Cerebellum (tissue), 4 donors: ENCODE measurements at places on chromosomes 3 and 15.
A peak's percentile ranks its signal among the peaks of the same experiment; 100 is the strongest.

GRCh38 chr3:68817243-68817642, 115.1 kb downstream of the TAFA4 start:
- no peak for DNase-seq

DNA sequence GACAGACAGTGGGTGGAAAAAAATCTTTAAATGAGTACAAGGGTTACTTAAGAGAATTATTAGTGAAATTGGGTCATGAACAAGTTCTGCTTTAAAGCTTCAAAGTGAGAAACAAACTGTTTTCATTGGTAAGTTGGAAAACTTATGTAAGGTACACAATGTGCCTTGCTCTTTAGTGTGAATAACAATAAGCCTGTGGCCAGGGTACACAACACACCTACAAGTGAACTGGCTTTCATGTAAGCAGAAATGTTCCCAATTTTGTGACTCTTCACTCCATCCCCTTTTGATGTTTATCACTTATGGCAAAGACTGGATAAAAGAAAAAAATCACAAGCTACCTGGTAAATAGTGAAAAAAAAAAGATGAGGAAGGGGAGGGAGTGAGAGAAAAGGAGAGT, 253.7 kb downstream of the ZBTB20 start:
- DNase-seq, result no peak

DNA sequence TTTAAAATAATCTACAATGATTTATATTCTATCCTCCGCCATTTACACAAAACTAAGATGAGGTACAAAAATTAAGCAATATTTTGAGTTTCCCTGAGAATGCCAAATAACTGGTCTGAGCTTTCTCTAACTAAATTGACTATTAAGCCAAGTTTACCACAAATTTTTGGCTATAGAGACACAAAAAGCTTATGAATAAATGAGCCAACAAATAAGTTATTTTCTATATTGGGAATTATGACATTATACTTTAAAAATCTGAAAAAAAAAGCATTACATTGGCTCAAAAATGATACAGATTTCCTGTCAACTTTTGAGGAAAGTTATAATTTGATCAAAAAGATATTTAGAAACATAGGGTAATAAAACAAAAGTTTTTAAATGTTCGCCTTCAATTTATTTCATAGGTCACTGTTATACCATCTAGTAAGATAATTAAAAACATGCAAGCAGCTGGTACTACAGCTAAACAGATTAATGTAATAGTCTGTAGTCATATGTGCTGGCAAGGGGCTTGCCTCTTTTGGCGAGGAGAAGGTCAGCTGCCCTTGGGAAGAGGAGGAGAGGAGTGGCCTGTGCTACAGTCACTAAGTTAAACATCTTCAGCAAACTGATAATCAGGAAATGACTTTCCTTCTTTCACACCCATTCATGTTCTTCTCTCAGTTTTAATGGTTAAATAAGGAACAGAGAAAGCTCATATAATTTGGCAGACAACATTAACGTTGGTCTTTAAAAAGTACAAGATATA, 318.5 kb downstream of the TBC1D5 start:
- no peak for DNase-seq

GRCh38 chr3:57659004-57659673, 33.7 kb downstream of the DENND6A start:
- no peak for DNase-seq

- DNase-seq, result no peak
Measured at GRCh38 chr3:157327018-157327417, 109.6 kb upstream of the PTX3 start.

GRCh38 chr3:189606774-189607173, 24.4 kb upstream of the TP63 start:
- DNase-seq, result no peak

GRCh38 chr3:8805774-8806173, 36.4 kb upstream of the OXTR start:
- no peak for DNase-seq

- DNase-seq, result no peak
Measured at GRCh38 chr15:71055461-71055860, 59.8 kb upstream of the THSD4 start.

- no peak for DNase-seq
Measured at GRCh38 chr3:159632851-159633250, 355.8 kb upstream of the IL12A start.

DNA sequence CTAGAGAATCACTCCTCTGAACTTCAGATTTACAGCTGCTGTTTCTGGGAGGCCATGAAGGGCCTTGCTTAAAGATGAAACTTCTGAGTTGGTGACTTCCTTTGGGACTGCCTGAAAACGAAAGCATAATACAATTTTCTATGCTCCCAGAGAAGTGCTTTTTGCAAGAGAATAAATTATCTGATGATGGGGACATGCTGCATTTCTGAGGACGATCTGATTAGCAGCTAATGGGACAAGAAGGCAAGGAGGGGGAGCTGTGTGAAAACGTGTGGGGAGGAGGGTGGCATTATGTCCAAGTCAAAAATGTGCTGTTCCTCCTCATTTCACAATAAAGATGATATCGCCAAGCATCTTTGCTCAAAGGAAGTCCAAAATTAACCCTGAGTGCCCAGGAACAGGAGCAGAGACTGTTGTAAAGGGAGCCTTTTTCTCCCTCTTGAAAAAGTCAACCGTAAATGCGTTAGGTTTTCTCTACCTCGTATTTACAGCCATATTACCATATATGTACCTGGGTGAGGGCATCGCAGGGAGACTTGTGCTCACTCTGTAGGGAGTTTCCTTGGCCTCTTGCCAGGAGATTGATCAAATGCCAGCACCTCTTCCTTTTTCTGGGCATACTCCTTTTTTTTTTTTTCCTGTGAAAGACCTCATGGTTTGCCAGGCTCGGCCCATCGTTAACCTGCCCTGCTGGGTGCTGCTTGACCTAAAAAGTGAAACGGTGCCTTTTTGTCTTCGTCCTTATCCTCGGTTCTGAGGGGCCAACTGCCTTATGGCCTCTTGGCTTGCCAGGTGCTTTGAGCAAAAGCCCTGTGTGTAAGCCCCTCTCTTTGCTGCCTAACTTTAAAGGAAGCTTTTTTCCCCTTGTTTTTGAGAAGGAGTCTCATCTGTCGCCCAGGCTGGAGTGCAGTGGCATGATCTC, 11.5 kb downstream of the ITPR1 start:
- DNase-seq, result no peak

DNA sequence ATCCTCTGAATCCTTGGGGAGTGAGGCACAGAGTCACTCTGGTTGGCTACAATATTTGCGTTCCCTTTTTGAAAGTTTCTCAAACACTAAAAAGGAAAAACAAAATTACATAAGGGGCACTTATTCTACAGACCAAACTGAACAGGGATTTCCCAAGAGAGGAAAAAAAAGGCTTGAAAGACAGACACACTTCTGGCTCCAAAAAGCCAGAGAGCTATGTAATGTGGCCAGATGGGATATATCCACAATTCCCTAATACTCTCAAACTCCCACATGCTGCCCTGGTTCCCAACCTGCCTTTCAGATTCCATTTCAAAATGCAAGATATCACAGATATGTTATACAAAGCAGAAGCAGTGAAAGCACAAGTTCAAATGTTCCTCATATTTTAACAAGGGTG, 1.6 kb downstream of the FRMD4B start:
- DNase-seq, result no peak

DNA sequence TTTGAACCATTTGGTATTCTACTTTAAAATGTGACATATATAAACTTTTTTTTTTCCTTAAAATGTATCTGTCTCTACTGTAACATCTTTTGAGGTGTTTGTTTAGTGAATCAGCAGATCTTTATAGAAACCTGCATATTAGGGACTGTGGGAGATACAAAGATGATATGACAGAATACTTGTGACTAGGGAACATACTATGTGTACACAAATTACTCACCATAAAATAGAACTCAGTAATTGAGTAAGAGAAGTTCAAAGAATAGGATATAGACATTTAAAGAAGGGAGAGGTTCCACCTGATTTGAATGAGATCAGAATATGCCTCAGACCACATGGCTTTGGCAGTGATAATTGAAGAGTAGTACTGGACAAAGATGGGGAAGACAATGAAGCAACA, 47.9 kb downstream of the ATP2C1 start:
- DNase-seq, result no peak

DNA sequence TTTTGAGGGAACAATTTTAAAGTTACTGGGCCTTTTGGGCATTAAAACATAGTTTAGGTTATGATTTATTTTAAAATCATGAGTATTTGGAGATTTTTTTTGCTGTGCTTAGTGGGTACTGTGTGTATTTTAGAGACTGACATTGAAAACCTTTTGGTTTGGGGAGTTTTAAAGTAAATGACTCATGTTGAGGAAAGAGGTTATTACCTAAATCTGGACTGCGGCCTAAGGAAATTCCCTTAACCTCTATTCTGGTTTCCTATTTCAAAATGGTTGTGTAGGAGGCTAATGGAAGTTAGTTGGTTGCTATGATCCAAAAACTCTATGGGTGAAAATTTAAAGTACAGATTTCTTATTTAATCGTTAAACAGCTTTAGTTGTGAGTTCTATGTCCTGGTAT, 57.3 kb upstream of the DPH6 start:
- no peak for DNase-seq

- no peak for DNase-seq
Measured at GRCh38 chr3:159886050-159886449, 102.6 kb upstream of the IL12A start.

DNA sequence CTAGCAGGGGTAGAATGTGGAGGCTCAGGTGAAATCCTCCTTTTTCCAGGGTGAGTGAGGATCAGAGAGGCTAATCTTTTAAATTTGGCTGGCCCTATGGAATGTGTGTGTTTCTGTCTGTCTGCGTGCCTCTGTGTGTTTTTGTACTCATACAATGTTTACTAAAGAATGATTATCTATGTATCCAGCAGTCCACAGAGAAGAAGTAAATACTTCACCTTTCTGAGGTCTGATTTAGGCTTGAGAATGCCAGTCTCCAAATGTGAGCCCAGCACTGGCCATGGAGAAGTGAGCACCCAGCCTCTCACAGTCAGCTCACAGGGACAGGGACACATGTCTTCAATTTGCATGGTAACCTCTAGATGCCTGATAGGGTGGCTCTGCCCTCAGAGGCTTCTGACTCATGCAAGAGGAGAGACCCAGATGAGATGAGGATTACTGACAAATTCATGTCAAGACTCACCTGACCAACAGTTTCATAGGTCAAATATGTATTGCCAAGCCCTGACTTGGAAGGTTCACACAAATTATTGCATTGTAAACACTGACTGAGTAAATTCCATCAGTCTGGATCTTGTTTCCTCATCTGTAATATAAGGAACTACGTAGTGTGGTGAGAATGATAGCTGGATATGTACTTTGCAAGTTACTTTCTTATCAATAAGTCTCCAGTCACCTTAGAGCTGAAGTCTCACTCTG, 31.0 kb downstream of the ENTPD3 start:
- DNase-seq, result no peak

DNA sequence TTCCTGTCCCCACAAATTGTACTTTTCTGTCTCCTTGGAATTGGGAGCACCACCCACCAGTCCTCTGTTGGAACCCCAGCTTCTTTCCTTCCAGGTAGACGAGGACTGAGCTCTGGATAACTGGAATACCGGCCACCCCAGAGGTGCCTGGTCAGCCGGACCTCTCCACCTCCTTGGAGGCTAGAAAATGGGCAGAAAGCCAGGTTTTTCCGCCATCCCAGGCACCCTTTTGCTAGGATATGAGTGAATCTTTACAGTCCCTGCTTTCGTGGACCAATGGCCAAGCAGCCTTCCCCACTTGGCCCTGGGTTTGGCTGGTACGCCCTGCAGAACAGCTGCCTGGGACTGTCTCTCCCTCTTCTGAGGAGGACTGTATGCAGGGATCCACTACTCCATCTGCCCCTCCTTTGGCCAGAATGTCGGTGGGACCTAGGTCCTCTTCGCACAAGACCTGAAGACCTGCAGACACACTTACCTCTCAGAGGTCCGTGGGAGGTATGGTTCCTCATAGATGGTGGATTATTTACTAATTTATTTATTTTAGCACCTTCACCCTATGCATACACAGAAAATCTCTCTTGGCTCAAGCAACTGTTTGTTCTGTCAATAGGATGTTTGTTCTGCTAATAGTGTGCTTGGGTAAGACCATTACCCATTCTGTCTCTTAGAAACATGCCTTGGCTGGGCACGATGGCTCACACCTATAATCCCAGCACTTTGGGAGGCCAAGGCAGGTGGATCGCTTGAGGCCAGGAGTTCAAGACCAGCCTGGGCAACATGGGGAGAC, 8.6 kb upstream of the CHAC1 start:
- DNase-seq, result no peak

DNA sequence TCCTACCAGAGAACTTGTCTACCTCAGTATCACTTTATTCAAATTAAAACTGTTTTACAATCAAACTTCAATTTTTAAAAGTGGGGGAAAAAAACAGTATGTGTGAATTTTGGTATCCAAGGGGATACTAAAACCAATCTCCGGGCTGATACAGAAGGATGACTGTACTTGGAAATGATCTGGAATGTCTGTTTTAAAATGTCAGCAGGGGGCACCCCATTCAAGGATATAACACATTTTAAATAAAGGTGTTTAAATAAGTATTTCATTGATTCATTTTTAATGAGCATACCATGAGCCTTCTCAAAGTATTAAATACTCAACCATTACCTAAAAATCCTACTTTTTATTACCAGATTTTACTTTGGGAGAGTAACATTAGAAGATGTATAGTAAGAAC, 67.9 kb downstream of the ULK4 start:
- peak; percentile 33 for DNase-seq

DNA sequence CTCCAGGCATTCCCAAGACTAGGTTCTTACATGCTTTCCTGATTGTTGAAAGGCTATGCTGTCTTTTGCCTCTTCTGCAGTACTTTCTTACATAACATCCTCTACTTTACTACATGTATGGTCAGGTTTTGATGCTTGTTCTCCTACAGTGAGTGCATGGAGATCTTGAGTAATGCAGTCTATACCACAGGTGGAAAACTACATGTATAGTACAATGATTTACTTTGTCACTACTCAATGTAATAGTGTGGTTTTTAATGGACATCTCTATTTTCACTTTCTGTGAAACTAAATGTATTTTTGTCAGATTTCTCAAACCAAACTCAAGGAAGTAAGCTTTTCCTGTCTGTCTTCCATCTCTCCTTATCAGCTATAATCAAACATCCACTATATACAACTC, 657.0 kb downstream of the TUSC7 start:
- DNase-seq, result no peak

DNA sequence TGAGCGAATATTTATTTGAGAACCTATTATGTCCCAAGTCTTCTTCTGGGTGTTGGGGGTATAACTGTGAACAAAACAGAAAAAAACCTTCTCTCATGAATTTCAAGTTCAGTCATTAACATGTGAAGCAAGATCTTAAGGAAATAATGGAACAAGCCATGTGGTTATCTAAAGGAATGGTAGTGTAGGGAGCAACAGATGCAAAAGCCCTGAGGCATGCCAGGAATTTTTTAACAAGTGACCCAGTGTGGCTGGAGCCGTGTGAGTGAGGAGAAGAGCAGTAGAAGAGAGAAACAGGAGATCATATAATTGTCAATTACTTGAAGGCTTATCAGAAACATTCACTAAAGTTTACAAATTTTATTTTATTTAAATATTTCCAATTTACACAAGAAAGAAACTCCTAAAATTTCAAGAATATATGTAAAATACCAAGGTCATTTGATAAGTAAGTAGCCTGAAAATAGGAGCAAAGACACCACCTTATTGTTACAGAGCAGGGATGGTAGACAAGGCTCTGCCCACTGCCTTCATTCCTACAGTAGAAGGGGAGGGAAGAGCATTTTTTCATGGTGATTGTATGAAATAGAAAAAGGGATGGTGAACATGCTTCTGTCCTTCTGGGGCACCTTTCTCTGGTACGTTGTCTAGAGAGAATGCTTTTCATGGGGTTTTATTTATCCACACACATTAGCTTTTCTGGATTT, 345.1 kb downstream of the PLOD2 start:
- DNase-seq, result no peak
